ENCODE measurements at places on chromosomes 4 and X.

GRCh38 chr4:184850431-184851199, 24.8 kb upstream of the ACSL1 start:
- DNase-seq: no peak

- no peak for DNase-seq
Observed at GRCh38 chr4:2796849-2797544, 4.1 kb downstream of the SH3BP2 start.

- no peak for DNase-seq
Observed at GRCh38 chr4:152687974-152688599, 8.3 kb upstream of the TMEM154 start.

DNA sequence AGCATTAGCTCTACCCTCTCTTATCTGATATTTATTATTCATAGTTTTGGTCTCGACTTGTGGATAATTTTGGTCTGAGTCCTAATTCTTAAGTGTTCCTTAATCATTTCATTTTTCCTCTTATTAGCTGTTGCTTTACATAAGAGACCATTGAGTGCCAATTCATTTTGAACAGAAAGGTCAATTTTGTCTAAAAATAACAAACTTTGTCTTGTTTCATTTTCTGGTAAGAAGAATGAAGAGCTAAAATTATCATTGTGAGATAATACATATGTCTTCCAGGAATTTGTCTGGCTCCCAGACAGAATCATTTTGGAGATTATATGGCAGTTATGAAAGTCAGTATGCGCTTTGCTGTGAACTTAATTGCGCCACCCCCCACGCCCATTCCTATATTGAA, 1471.8 kb downstream of the PCDH7 start:
- no peak for DNase-seq

GRCh38 chr4:140080883-140081282, 73.1 kb downstream of the MAML3 start:
- DNase-seq: no peak

GRCh38 chrX:107672955-107673378, 44.7 kb downstream of the PRPS1 start:
- peak; percentile 82 for DNase-seq

- no peak for DNase-seq
Observed at GRCh38 chr4:2417765-2418649, at the start of gene ZFYVE28. Gene ZFYVE28 (minus strand): TSS chr4:2418645. CDS start chr4:2418323, 322 bp downstream.

GRCh38 chr4:44544158-44544557, 95.5 kb upstream of the KCTD8 start:
- no peak for DNase-seq

DNA sequence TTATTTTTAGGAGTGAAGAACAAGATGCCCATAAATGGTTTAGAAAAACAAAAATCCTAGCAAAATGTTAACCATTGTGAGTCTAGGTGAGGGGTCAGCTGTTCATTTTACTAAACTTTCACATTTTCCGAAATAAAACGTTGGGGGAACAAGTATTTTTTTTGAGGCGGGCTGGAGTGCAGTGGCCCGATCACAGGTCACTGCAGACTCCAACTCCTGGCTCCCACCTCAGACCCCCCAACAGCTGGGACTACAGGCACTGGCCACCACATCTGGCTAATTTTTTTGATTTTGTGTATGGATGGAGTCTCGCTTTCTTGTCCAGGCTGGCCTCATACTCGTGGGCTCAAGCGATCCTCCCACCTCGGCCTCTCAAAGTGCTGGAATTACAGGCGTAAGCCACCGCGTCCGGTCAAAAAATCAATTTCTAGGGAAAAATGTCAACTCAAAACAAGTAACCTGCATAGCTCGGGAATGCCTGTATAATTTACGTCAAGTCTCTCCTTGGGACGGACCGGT, 742 bp upstream of the TAF1 start:
- DNase-seq: no peak

GRCh38 chrX:18769812-18770573, 62.5 kb downstream of the PPEF1 start:
- DNase-seq: no peak

- no peak for DNase-seq
Observed at GRCh38 chr4:94827481-94828110, 69.8 kb downstream of the BMPR1B start.

DNA sequence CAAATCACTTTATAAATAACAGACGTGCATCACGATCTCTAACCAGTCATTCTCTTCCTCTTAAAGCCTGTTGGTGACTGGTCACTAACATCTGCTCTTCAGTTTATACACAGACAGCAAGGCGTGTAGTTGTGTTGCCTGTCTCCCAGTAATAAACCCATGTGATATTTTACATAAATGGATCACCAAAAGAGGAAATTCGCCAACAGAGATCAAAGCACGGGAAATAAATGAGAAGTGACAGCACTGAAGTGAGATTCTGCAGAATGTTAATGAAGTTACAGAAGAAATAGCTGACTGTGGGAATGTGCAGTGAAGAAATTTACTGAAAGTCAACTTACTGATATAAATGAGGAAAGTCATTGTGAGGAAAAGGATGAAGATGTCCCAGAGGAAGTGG, 47.0 kb downstream of the AFF1 start:
- no peak for DNase-seq

GRCh38 chr4:2786152-2786671, 6.7 kb upstream of the SH3BP2 start:
- no peak for DNase-seq

GRCh38 chr4:48879561-48880442, 26.8 kb downstream of the OCIAD2 start:
- DNase-seq: no peak

GRCh38 chr4:151955721-151956380, 195.0 kb upstream of the GATB start:
- no peak for DNase-seq

DNA sequence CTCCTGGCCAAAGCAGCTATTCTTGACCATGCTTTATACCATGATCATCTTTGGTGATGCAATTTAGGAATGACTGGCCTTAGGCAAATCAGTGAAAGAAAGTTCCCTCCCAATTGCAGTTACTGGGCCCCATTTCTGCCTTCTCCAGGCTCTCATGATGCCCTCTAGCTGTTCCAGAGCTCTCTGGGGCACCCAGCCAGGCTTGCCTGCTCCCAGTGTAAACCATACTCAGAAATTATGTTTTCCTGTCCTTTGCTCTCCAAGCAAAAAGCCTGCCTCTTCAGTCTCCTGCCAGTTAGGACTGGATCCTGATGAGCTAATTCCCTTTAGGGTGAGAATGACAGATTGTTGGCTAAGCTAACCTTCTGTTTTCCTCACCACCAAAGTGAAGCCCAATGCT, 85.3 kb upstream of the RBPJ start:
- peak; percentile 52 for DNase-seq

GRCh38 chr4:173513651-173514050, 16.4 kb downstream of the HAND2 start:
- DNase-seq: no peak

- no peak for DNase-seq
Observed at GRCh38 chr4:113919145-113919544, 60.3 kb downstream of the ARSJ start.
